GM03348 (cell line): ENCODE measurements at places on chromosomes 3 and 15.

GRCh38 chr3:126209741-126210140 is 29.4 kb upstream of the ALDH1L1 start:
- DNase-seq = no peak

- peak; percentile 2 for DNase-seq
These were observed 105.0 kb downstream of the TPRA1 start for GRCh38 chr3:127485396-127486170.

- peak; percentile 73 for DNase-seq
These were observed 62.2 kb upstream of the AKAP13 start for GRCh38 chr15:85318048-85318731.

- DNase-seq = peak; percentile 16
These were observed 245.3 kb downstream of the BBX start for GRCh38 chr3:107767897-107768605.
